Stimulated activated CD8-positive, alpha-beta memory T cell treated with anti-CD3 and anti-CD28 coated beads, Interleukin-15, amount 100 ng/mL, for 1 hour (primary cell): ENCODE measurements at places on chromosomes 7 and 10.
A peak's percentile ranks its signal among the peaks of the same experiment; 100 is the strongest.

- DNase-seq, result peak; percentile 47
Observed at GRCh38 chr7:118214051-118214832, 10.3 kb upstream of the ANKRD7 start.

DNA sequence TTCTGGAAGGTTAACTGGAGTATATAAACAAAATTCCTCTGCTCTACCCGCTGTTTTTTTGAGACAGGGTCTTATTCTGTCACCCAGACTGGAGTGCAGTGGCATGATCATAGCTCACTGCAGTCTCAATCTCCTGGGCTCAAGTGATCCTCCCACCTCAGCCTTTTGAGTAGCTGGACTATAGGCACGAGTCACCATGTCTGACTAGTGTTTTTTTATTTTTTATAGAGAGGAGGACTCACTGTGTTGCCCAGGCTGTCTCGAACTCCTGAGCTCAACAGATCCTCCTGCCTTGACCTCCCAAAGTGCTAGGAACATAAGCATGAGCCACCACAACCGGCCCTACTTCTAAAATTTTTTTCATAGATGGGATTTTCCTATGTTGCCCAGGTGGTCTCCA lies 2.2 kb downstream of the RAB18 start:
- no peak for DNase-seq

DNA sequence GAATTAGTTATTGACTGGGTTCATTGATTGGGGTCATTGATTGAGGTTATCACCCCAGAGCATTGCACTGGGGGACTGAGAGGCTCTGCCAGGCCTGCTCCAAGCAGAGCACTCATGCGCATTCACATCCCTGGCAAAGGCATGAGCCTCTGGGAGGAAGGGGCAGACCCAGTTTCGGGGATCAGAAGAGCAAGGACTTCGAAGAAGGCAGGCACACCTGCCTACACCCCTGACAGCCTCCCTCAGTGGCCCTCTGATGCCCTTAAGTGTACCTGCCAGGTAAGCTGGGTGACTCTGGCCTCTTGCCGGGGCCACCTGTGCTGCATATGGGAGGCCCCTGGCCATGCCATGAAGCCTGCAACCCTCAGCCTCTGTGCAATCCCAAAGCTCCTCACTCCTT lies 181.1 kb downstream of the PTPN20 start:
- no peak for DNase-seq

GRCh38 chr10:54800741-54801421 lies at the start of gene PCDH15:
Gene PCDH15 (minus strand): TSS chr10:54801231. CDS start chr10:54664262, 136,969 bp downstream.
- DNase-seq, result no peak

DNA sequence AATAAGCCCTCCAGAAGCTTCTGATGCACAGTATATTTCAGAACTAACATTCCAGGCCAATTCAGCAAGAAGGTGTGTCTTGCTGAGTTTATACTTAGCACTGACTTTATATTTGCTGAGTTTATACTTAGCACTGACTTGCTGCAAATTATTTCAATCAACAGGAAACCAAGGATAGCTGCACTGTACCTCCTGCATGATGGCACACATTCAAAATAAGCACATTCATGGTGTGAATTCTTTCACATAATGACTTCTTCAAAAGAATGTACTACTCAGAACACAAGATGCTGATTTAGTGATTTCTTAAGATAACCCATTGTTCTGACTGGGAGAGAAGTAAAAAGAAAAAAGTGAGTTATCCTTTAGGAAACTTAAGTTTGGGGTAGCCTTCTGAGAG lies 52.0 kb downstream of the JAZF1 start:
- DNase-seq, result no peak

- no peak for DNase-seq
Observed at GRCh38 chr7:17487343-17487742, 188.9 kb downstream of the AHR start.

DNA sequence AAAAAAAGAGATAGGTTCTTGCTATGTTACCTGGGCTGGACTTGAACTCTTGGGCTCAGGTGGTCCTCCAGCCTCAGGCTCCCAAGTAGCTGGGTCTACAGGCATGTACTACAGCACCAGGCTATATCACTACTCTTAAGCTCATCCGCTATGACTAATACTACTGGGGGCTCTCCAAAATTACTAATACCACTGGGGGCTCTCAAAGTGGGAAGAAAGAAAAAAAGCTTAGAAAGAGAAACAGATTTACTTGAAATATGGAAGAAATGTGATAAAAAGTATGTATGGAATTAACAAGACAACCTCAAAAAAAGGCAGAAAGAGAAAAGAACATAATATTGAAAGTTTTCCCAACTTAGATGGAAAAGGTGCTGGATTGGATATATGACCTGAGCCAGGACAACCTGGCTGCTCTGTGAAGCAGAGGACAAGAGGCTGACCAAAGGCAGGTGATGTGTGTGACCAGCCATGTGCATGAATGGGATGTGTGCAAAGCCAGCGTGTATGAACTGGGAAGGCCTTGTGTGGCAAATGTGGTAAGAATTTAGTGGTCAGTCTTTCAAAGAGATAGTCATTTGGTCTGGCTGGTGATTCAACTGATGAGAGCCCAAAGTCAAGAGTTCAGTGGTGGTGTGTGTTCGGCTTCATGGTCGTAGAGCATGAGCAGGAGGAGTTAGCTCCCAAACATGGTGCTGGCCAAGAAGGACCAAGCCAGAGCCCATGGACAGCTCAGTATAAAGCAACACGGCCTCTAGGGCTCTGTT lies 232.4 kb upstream of the KLF14 start:
- no peak for DNase-seq

DNA sequence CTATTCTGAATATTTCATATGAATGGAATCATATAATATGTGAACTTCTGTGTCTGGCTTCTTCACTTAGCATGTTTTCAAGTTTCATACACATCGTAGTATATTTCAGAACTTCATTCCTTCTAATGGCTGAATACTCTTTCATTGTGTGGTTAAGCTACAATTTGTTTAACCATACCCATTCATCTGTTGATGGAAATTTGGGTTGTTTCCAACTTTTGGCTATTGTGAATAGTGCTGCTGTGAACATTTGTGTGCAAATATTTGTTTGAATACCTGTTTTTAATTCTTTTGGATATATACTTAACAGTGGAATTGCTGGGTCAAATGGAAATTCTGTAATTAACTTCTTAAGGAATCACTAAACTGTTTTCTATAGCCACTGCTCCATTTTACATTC lies 86.0 kb upstream of the MDFIC start:
- DNase-seq, result no peak

DNA sequence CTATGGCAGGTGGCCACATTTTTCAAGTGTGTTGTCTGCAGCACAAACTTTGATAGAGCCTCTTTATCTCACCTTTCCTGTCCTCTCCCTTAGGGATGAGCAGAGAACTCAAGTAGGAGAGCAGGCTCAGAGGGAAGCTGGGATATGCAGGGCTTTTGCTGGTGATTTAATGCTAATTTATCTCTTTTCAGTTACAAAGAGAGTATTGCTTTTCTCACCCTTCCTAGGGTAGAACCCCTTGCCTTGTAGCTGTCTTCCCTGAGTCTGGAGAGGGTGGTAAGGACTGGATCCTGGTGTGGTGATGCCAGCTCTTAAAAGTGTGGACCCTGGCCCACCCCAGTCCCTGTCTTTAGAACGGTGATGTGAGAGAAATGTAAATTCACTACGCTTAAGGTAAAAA lies 1061.4 kb downstream of the TYW1 start:
- DNase-seq, result no peak

GRCh38 chr7:1943933-1944618 lies 274.0 kb downstream of the ELFN1 start:
- no peak for DNase-seq

- DNase-seq, result no peak
Observed at GRCh38 chr10:30403494-30403893, 30.5 kb upstream of the MAP3K8 start.

GRCh38 chr10:131165092-131165491 lies 146.4 kb downstream of the TCERG1L start:
- DNase-seq, result no peak

- DNase-seq, result peak; percentile 72
Observed at GRCh38 chr7:151315038-151315655, 26.5 kb upstream of the NUB1 start.

DNA sequence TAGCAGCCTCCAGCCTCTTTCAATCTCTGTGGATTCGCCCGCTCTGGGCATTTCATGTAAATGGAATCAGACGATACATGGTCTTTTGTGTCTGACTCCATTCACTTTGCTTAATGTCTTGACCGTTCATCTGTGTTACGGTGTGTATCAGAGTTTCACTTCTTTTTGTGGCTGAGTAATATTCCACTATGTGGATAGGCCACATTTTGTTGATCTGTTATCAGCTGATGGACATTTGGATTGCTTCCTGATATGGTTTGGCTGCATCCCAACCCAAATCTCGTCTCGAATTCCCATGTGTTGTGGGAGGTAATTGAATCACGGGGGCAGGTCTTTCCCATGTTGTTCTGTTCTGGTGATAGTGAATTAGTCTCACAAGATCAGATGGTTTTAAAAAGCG lies 109.0 kb downstream of the LHPP start:
- DNase-seq, result no peak

DNA sequence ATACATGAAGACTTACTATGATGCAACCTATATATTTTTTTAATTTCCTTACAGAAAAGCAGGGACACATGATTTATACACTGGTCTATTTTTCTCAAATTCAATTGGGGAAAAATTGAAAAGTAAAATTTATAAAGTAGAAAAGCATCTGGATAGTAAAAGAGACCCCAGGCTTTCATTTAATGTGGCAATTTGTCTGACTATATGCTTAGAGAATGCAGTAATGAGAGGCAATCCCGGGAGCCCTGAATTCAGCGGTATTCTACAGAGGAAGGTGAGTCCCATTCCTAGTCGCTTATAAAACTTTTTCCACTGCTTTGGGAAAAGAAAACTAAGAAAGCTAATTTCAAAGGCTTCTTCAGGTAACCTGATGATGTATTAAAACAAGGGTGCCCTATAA lies 167.1 kb downstream of the SEMA3D start:
- DNase-seq, result no peak

DNA sequence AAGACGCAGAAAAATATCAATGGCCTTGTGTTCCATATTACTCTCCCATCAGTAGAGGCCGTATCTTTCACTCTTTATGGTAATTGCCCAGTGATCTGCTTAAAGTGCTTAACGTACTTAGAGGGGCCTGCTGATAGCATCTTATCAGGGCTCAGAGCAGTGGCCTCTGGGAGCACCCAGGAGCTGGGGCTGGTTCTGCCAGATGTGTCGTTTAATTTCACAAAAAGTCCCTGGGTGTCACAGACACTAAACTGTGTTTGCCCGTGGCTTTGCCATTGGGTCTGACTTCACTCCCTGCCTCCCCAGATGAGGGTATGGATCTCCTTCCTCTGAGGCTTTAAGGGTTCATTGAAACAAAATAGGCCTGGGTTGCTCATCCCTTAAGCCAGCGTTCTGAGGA lies 435.3 kb downstream of the GATA3 start:
- DNase-seq, result no peak

GRCh38 chr10:120861178-120861855 lies 10.2 kb downstream of the WDR11 start:
- no peak for DNase-seq

DNA sequence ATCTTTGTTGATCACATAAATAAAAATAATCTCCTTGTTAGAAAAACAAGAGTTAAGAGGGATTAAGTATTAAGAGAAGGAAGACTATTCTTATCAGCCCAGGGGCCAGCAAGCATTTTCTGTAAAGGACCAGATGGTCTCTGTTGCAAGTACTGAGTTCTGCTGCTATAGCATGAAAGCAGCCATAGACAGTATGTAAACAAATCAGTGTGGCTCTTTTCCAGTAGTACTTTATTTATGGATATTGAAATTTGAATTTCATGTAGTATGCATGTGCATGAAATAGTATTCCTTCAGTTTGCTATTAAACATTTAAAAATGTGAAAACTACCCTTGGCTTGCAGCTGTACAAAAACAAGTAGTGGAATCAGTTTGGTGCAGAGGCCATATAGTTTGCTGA lies 81.7 kb downstream of the STK31 start:
- DNase-seq, result no peak

- DNase-seq, result no peak
Observed at GRCh38 chr10:101452593-101452992, 98.6 kb downstream of the BTRC start.

GRCh38 chr10:120508393-120508792 lies 51.4 kb downstream of the PLPP4 start:
- DNase-seq, result no peak

GRCh38 chr10:36556468-36556867 lies 568.9 kb upstream of the ANKRD30A start:
- DNase-seq, result no peak

DNA sequence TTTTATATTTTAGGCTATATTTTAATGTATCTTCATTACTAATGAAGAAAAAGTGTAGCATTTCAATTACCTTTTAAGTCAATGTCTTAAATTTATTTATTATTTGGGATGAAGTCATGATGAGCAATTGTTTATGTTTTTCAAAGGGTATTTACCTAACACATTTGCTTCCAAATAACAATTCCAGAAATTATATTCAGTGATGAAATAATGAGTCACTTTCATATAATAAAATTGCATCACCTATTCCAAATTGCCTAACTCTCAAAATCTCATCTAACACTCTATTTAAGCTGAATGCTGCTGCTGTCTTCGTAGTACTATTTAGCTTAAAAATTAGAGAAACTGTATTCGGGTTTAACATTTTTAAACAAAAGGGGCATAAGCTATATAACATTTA lies 97.7 kb downstream of the PRKG1 start:
- no peak for DNase-seq

DNA sequence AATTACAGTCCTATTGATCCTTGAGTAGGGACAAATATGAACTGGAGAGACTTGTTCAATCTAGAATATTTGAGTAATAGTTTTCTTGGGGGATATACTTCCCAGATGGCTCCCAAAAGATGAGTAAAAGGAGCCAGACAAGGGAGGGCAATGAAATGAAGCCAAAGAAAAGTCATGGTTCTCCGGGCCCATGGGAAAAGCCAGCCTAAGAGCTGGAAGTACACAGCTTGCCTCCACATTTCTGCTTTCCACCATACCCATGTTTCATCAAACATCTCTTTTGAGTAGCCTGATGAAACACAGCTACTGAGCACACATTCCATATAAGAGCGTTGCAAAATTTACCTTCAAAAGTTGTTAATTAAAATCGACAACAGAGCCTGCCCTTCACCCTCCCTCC lies 535.0 kb upstream of the FZD8 start:
- DNase-seq, result no peak

DNA sequence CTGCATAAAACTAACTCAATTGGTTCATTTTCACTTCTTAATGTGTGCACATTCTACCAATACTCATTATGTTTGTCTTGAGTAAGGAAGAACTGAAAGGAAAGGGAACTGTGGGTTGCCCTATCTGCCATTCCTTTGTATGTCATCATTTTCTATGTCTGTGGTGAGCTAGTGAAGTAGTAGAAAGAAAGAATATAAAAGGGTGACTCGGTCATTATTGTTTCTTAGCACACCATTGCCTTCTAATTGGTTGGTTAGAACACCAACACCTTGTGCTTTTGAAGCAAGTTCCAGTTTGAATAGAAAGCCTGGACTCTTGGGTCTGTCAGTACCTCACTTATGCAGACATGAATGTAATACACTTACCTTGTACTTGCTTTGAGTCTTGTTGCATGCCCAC lies 64.3 kb upstream of the MDFIC start:
- no peak for DNase-seq

GRCh38 chr7:50531401-50531911 lies 33.7 kb downstream of the DDC start:
- no peak for DNase-seq
